ENCODE measurements at places on chromosomes 3 and 15.

DNA sequence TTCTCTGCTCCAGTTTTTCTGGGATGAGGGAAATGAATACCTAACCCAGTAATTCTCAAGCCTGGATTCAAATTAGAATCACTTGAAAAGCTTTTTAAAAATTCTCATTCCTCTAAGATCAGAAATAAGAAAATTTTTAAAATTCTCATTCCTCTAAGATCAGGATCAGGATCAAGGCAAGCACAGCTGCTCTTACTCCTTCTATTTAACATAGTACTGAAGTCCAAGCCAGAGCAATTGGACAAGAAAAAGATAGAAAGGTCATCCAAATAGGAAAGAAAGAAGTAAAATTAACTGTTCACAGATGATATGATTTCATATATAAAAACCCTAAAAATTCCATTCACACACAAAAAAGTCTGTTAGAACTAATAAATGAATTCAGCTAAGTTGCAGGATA is 24.2 kb upstream of the CLRN1 start:
- peak; percentile 29 for DNase-seq

DNA sequence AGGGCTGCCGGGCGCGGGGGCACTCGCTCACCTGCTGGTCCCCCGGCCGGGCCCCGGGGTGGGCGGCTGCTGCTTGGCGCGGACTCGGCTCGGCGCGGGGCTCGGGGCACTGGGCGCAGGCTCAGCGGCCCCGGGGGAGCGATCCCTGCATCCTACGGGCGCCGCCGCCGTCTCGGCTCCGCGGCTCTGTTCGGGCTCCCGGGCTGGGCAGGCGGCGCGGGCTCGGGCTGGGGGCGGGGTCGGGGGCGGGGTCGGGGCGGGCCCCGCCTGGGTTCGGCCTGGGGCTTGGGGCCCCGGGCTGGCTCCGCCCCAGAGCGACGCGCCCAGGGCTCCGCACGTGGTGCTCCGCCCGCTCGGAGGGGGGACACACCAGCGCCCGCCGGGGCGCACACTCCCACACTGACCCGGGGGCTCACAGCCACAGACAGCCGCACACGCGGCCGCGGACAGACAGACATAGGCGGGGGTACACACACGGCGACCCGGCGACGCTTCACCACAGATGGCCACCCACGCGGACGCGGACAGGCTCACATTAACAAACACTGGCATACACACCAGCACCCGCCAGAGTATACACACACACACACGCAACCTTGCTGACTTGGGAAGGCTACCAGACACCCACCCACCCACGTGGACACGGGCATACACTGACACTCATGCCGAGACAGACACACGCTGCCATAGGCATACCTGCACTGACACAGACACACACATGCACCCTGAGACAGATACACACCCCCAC is at the start of gene SCN5A:
SCN5A (minus strand) TSS at position 188 of the 748 bp plus-strand sequence. CDS start 16,380 bp downstream, outside the sequence.
- no peak for DNase-seq

- DNase-seq: no peak
Observed at GRCh38 chr15:80234883-80235282, 17.1 kb downstream of the CTXND1 start.

- DNase-seq: no peak
Observed at GRCh38 chr3:118597184-118597583, 437.5 kb downstream of the IGSF11 start.

- no peak for DNase-seq
Observed at GRCh38 chr15:80403712-80404056, 498 bp upstream of the ARNT2 start.

- DNase-seq: no peak
Observed at GRCh38 chr3:114104414-114104813, 47.9 kb downstream of the QTRT2 start.

GRCh38 chr3:106294121-106294520 is 425.3 kb upstream of the CBLB start:
- no peak for DNase-seq

GRCh38 chr3:184942735-184943134 is 130.8 kb downstream of the VPS8 start:
- DNase-seq: no peak

- no peak for DNase-seq
Observed at GRCh38 chr3:58021072-58021959, 13.1 kb downstream of the FLNB start.

DNA sequence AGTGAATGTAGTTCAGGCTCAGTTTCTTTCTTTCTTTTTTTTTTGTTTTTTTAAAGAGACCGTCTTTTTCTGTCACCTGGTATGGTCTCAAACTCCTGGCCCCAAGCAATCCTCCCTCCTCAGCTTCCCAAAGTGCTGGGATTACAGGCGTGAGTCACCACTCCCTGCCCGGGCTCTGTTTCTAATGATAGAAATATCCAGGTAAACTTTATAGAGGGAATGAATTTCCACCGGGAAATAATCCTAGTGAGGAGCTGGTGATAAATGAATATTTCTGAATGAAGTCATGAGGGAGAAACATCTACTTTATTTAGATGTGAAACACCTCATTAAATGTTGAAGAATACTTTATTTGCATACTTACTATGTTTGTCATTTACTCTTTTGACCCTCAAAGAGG is 7.2 kb downstream of the RNF13 start:
- no peak for DNase-seq

- no peak for DNase-seq
Observed at GRCh38 chr15:82231842-82232241, 30.7 kb downstream of the EFL1 start.

DNA sequence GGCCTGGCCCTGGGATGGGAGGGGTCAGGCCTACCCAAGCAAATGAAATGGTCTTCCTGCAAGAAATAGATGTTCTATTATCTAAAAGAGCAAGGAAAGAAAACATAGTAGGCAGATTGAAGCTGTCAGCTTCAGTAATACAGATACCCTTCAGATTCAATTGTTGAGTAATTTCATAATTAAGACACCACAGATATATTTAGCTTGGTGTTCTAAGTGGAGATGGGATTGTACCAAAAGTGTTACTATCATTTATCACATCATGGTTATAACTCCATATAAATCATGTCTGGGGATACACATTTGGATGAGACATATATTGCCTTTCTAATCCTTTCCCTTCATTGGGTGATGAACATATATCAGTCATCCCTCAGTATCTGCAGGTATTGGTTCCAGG is 41.9 kb upstream of the FAH start:
- no peak for DNase-seq

- no peak for DNase-seq
Observed at GRCh38 chr3:126350502-126351085, 6.6 kb downstream of the KLF15 start.

DNA sequence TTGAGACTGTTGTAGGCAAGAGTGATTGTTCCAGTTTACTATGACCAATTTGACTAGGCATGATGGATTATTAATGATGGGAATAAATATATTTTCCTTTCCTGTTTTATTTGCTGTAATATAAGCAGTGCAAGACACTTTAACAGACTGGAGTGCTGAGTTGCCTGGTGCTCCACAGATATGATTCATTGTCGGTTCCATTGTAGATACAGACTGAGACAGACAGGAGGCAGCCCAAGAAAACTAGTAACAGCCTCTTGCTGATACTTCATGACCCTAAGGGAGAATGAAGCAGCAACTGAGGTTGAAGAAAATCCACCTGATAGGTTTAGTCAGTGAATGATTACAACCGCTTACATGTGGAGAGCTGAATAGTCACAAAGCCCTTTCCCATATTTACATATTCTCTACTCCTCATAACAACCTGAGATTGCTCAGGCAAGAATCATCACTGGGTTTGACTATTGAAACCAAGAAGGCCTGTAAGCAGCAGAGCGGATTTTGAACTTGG is 235.1 kb upstream of the TPRG1 start:
- DNase-seq: no peak
